Activated T-cell treated with anti-CD3 and anti-CD28 coated beads for 48 hours (primary cell): ENCODE measurements at places on chromosomes 11 and 22.

DNA sequence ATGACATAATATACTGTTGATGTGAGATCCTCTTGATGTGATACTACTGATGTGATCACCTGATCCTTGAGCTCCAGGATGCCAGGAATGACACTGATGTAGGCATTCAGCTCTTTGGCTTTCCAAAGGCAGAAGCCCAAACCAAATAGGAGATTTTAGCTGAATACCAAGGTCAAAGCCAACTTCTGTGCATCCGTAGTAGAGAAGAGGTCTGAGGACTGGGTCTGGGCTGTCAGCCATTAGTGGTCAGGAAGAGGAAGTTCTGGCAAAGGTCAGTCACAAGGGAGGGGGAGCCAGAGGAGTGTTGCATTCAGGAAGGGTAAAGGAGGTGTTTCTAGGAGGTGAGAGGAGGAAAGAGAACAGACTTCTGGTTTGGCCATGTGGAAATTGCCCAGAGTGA is 53.4 kb upstream of the PARVG start:
- DNase-seq = no peak

- DNase-seq = no peak
These were observed 172.1 kb downstream of the DYNC2H1 start for GRCh38 chr11:103281301-103281700.

- no peak for DNase-seq
These were observed 14.6 kb downstream of the MMP13 start for GRCh38 chr11:102940714-102941588.

GRCh38 chr11:6911948-6912347 is 8.9 kb upstream of the OR2D3 start:
- DNase-seq = no peak

GRCh38 chr22:47533961-47534803 is 771.7 kb downstream of the TBC1D22A start:
- DNase-seq = no peak

GRCh38 chr11:65317025-65317786 is 2.5 kb downstream of the CDC42EP2 start:
- no peak for DNase-seq
